Left colon (tissue), 2 donors: ENCODE measurements at places on chromosomes 2 and 18. TPM values are rescaled to one million over a fixed set of nuclear protein-coding genes. Genes with fewer than 3 reads are reported as not detected.

Gene CFAP221
- not detected for total RNA-seq

Gene WNT10A
- 0.31 TPM for total RNA-seq

Gene PCARE
- not detected for total RNA-seq

DNA sequence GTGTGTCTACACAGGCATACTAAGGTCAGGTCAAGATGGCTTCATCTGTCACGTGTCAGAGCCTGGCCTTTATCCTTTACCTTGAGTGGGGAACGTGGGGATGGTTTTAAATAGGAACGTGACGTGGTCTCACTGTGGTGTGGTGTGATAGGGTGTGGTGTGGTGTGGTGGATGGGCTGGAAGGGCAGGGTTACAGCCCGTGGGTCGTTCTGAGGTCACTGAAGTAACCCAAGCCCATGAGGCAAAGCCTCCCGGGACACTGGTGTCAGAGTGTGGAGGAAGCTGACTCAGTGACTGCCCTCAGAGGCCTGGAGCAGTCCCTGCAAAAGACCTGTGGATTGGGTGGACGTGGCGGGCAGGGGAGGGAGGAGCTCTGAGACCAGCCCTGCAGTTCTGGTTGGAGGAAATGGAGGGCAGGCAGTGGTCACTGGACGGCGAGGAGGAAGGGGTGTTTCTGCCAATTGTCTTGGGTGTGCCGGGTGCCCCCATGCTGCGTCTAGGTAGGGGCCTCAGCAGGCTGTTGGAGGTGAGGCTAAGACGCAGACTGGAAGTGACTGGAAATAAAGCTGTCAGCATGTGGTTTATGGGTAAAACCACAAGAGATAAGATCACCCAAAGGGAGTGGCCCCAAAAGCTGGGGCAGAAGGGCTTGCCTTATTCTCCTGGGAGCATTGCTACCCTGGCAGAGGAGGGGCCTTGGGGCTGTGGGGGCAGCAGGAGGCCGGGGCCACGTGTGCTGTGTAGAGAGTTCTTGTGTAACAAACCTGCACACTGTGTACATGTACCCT is 84.8 kb downstream of the SH3RF3 start:
- DNase-seq = no peak

GRCh38 chr18:28635530-28635929 is 458.6 kb upstream of the CDH2 start:
- no peak for DNase-seq

DNA sequence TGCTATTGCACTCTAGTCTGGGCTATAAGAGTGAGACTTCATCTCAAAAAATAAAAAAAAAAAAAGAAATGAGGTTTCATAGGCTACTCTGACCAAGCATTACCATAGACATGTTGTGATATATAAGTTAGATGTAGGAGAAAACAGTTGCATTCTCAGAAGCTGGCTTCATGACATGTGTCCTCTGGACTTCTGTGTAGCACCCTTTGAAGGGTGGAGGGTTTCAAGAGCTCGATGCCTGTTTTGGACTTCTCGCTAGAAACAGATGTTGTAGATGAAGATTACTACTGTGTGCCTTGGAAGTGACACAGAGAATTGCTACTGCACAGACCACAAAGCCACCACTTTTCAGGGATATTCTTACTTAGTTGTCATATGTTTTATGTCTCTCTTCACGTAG is 91.0 kb downstream of the TMEM247 start:
- no peak for DNase-seq

- peak; percentile 35 for DNase-seq
Observed at GRCh38 chr2:234288974-234289455, 207.9 kb downstream of the ARL4C start.

GRCh38 chr2:75292826-75293225 is 93.5 kb upstream of the TACR1 start:
- no peak for DNase-seq

- no peak for DNase-seq
Observed at GRCh38 chr2:174752403-174753037, 11.8 kb downstream of the CHRNA1 start.

- DNase-seq = no peak
Observed at GRCh38 chr18:57941841-57942489, 102.1 kb upstream of the NEDD4L start.

- no peak for DNase-seq
Observed at GRCh38 chr2:177338177-177338721, 54.3 kb upstream of the AGPS start.

GRCh38 chr2:39094717-39095363 is 26.0 kb downstream of the SOS1 start:
- no peak for DNase-seq

- DNase-seq = no peak
Observed at GRCh38 chr2:192150166-192150565, 44.6 kb downstream of the TMEFF2 start.
